ENCODE measurements at places on chromosomes 5 and 9. TPM values are rescaled to one million over a fixed set of nuclear protein-coding genes. Genes with fewer than 3 reads are reported as not detected.

The LHX6 gene
- total RNA-seq = 2.1 TPM

The INVS gene
- total RNA-seq = 10.0 TPM

The TAF7 gene
- total RNA-seq = 73.4 TPM

The SLC6A19 gene
- 0.22 TPM for total RNA-seq

The RECK gene
- 6.2 TPM for total RNA-seq

The SPAG8 gene
- total RNA-seq = 0.56 TPM

The NFIB gene
- total RNA-seq = 10.4 TPM

The HABP4 gene
- total RNA-seq = 15.9 TPM

The LECT2 gene
- not detected for total RNA-seq

The CDC14B gene
- total RNA-seq = 11.8 TPM

The GABBR2 gene
- total RNA-seq = 0.13 TPM

The ZNF483 gene
- 0.45 TPM for total RNA-seq

The ADRA1B gene
- total RNA-seq = 20.0 TPM

The IL3 gene
- not detected for total RNA-seq

The CNTRL gene
- 6.7 TPM for total RNA-seq

The CHD1 gene
- total RNA-seq = 36.3 TPM

The PIP5K1B gene
- total RNA-seq = not detected

The TAF11L5 gene
- not detected for total RNA-seq

The ATOX1 gene
- 204 TPM for total RNA-seq

The SLC46A2 gene
- total RNA-seq = not detected

The IFNA21 gene
- total RNA-seq = not detected

The IRX1 gene
- not detected for total RNA-seq

The GTF3C4 gene
- 18.5 TPM for total RNA-seq

The PCDHB11 gene
- 0.08 TPM for total RNA-seq

The CACNA1B gene
- total RNA-seq = 0.05 TPM

The PCDHGC4 gene
- not detected for total RNA-seq

The PFN3 gene
- total RNA-seq = not detected

The CATSPER3 gene
- total RNA-seq = 0.41 TPM

The BRINP1 gene
- 0.10 TPM for total RNA-seq

The DOCK8 gene
- 0.27 TPM for total RNA-seq

The LCP2 gene
- total RNA-seq = not detected

The HRH2 gene
- 0.51 TPM for total RNA-seq

The INSYN2B gene
- 0.27 TPM for total RNA-seq

The SOX30 gene
- total RNA-seq = not detected

The DOLK gene
- 36.0 TPM for total RNA-seq

The TMOD1 gene
- 2.1 TPM for total RNA-seq

The CBY3 gene
- total RNA-seq = not detected

The ARSI gene
- 26.6 TPM for total RNA-seq

The RANBP3L gene
- not detected for total RNA-seq

The CTSV gene
- 13.6 TPM for total RNA-seq

The OR1J2 gene
- total RNA-seq = not detected

The ADAMTS2 gene
- total RNA-seq = 0.09 TPM
